Right ventricle myocardium superior (tissue), 1 donor: ENCODE measurements at places on chromosomes 5 and 9. TPM values are rescaled to one million over a fixed set of nuclear protein-coding genes. Genes with fewer than 3 reads are reported as not detected.
A peak's percentile ranks its signal among the peaks of the same experiment; 100 is the strongest.

SV2C gene
- total RNA-seq: not detected

TMEM161B gene
- total RNA-seq: 9.4 TPM

TUBB4B gene
- total RNA-seq: 515 TPM

GMCL2 gene
- total RNA-seq: not detected

AIF1L gene
- total RNA-seq: 22.8 TPM

PCDHB13 gene
- 2.8 TPM for total RNA-seq

TMEM171 gene
- total RNA-seq: not detected

GRCh38 chr9:125477089-125477544 lies 215.5 kb downstream of the GAPVD1 start:
- DNase-seq: no peak

DNA sequence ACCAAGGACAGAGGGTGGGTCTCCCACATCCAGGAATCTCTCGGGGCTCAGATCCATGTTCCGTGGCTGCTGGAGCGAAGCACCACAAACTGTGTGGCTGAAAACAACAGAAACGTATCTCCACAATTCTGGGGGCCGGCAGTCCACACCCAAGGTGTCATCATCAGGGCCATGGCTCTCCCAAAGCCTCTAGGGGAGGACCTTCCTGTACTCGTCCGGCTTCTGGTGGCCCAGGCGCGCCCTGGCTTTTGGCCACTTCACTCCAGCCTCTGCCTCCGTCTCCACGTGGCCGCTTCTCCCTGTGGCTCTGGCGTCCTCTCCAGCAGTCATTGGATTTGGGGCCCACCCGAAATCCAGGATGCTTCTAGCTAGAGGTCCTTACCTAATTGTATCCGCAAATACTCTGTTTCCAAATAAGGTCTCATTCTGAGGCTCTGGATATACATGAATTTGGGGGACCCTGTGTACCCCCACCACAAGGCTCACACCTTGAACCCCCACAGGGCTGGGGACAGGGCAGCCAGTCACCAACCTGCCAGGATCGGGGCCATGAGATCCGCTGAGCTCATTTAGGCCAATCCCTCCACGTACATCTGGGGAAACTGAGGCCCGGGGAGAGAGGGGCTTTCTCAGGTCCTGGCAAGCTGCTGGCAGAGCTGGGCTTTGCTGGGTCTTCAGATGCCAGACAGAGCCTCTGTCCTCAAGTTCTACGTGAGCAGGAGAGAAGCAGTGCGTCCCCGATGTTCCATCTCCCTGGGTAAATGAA lies 158.2 kb downstream of the OLFM1 start:
- peak; percentile 27 for DNase-seq

DNA sequence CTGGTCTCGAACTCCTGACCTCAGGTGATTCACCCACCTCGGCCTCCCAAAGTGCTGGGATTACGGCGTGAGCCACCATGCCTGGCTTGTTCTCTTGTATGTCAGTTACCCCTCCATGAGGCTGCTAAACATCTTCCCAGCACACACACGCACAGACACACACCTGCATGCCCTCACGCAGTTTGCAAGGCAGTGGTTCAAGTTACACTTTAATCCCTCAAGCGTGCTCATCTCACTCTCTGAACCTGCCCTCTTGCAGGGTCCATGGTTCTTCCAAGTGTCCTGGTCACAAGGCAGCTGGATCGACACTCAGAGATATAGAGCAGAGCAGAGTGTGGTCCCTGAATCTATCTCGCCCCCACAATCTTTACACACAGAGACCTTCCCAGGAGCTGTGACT lies 34.1 kb upstream of the RUFY1 start:
- DNase-seq: no peak

DNA sequence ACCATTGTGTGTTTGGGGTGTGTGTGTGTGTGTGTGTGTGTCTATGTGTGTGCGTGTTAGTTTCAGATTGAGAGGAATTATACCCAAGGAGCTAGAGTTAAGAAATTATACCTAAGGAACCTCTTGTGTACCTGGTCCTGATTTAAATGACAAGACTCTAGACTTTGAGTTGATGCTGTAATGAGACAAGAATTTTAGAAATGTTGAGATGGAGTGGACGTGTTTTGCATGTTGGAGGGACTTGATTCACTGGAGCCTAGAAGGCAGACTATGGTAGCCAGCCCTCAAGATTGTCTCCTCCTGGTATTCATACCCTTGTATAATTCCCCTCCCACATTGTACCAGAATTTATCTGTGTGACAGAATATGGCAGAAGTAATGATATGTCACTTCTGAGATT lies 52.4 kb upstream of the HSPB3 start:
- no peak for DNase-seq

GRCh38 chr5:78056901-78057514 lies 237.5 kb downstream of the AP3B1 start:
- no peak for DNase-seq
